ENCODE measurements at places on chromosomes 7 and 10. TPM values are rescaled to one million over a fixed set of nuclear protein-coding genes. Genes with fewer than 3 reads are reported as not detected.
A peak's percentile ranks its signal among the peaks of the same experiment; 100 is the strongest.

SLC16A9 gene
- total RNA-seq, result 3.8 TPM

PTPN20 gene
- 0.32 TPM for total RNA-seq

DNA sequence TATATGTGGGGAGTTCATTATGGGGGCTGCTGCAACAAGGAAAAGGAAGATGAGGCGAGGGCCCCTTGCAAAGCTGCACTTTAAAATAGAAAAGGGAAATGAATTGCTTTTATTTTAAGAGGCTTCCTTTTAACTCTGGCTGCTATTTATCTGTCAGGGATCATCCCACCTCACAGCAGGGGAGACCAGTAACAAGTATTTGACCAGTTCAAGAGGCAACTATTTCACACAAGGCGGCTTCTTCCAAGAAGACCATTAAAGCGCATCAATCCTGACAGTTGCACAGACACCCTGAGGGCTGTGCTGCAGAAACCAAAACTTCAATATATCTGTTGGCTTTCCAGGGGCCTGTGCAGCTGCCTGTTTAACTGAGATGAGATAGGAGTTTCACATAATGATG lies 1009.2 kb downstream of the SORCS3 start:
- DNase-seq, result no peak

GRCh38 chr10:14751014-14751896 lies 23.4 kb downstream of the FAM107B start:
- DNase-seq, result no peak

DNA sequence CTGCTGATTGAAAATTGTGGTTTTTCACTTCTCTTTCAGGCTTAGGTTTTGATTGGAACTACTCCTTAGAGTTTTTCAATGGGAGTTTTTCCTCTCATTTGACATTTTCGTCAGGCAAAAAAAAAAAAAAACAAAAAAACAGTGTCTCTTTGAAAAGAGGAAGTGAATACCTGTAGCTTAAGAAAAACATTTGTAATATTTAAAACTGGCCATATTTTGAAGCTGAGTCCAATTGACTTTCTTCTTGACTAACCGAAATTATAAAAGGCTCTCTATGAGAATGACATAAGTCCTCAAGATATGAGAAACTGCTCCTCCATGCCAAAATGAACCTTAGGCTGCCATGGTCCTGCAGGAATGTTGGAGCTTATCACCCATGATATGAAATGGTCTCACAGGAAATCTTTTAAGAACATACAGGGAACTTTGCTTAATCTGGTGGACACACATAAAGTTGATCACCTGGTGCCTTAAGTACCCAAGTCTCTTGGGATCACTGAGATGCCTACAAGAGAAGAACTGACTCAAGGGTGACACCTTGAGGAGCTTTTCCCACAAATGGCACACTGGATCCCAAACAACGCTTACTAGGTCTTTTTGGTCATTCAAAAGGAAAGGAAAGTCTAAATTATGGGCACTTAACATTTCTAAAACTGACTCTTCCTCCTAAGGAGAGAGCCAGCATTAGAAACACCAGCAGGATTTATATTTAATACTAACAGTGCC lies 263.4 kb downstream of the CDC14C start:
- no peak for DNase-seq

SPDYE5 gene
- total RNA-seq, result not detected

FRMD4A gene
- 6.8 TPM for total RNA-seq

UPK3BL1 gene
- total RNA-seq, result 31.7 TPM

DNA sequence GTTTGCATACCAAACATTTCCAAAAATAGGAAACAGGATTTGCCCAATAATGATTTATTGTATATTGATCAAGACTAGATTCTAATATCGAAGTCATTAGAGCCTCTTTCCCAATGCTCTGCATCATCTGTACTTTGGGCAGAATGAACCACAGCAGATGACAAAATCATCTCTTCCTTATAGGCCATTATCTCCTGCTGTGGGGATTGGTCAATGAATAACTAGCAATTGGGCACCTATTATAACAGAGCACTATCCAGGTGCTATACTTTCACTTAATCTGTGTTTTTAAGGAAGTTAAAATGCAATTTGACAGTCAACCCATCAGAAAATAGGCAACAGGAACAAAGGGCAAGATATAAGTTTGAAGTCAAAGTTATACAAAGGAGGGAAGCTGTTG lies 290.3 kb downstream of the AHR start:
- no peak for DNase-seq

CARD11 gene
- 5.3 TPM for total RNA-seq

MYH16 gene
- 0.13 TPM for total RNA-seq

MBL2 gene
- 1.1 TPM for total RNA-seq

GRCh38 chr7:151884312-151885201 lies 7.6 kb upstream of the PRKAG2 start:
- DNase-seq, result no peak

CAV2 gene
- total RNA-seq, result 49.2 TPM

OR2A5 gene
- total RNA-seq, result 0.44 TPM

- DNase-seq, result peak; percentile 88
These were observed 1.7 kb upstream of the CXCL12 start for GRCh38 chr10:44386546-44387052.

DNA sequence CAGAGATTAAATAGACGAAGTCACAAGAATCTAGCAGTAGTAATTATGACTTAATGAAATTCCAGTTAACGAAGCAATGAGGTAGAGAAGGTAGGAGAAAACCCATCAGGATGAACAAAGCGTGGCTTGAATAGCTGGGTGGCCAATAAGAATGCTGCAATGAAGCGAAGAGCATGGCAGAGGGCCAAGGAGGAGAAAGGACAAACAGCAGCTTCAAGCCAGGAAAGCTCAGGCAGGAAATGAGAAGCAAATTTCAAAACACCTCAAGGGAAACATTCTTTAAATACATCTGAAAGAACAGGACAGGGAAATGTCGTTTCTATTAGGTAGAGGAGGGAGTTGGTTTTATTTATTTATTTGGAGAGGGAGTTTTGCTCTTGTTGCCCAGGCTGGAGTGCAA lies 122.5 kb downstream of the KIAA1217 start:
- DNase-seq, result peak; percentile 23

DNA sequence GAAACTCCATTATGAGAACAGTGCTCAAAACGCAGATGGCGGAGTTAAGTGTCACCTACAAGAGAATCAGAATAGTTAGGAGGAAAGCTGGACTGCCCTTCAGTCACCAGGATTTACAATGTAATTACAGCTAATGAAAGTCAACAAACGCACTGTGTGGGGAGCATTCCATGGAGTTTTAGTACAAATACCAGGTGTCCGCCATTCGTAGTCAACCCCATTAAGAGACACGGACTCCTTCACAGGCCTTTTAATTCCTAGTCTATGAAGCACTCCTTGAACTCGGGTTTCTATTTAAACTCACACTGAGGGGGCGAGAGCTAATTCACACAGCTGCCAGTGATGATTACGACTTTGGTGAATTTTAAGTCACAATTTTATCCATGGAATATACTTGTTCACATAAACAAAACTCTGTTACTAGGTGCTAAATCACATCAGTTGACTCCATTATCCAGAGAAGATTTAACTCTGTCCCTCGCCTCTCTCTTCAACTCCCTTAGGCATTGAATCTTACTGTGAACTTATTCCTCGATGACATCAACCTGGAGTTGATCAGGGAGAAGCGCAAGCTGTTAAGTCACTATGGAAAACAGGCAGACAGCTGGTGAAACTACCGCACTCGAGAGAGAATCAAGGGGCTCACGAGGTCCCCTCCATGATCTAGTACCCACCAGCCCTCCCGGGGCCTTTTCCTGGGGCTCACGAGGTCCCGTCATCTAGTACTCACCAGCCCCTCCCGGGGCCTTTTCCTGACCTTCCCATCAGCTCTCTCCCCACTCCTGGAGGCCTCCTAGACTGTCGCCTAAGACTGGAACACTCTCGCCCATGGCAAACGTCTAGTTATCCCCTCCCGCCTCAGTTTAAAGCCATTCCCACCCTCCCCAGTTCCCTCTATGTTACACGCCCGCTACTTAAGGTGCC lies 1.5 kb downstream of the ZFAND2A start:
- DNase-seq, result no peak

DNA sequence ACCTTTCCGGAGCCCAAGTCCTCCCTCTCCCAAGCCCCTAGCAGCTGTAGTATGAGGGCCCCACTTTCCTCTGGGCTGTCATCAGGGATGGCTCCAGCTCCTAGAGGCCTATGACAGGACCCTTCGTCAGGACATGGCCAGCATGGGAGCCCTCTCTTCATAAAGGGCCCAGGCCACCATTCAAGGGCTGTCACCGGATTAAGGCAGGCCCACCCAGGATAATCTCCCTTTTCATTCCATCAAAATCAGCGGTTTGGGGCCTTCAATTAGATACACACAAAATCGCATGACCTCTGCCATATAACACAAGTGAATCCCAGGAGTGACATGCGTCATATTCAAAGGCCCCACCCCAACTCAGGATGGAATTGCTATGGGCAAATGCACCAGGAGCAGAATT lies 12.2 kb upstream of the GDF10 start:
- no peak for DNase-seq

- no peak for DNase-seq
These were observed 16.9 kb downstream of the PRKRIP1 start for GRCh38 chr7:102413091-102413490.

NUTM2B gene
- 0.20 TPM for total RNA-seq

TAS2R41 gene
- not detected for total RNA-seq

- no peak for DNase-seq
These were observed 4.4 kb downstream of the EVX1 start for GRCh38 chr7:27247000-27247399.

SOSTDC1 gene
- 65.8 TPM for total RNA-seq

DNA sequence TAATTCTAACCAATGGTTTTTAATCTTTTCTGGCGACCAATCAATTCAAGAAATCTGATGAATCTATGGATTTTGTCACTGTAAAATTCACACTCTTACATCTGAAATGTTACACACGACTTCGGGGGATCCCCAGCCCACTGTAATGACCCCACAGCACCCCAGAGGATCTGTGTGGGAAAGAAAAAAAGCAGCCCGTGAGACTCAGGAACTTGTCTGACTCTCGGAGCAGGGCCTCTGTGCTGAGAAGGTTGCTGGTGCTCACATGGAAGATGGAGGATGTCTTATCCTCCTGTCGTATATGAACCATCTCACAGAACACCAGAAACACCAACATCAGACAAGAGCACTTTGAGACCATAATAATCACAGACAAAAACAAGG lies 228.4 kb upstream of the INHBA start:
- no peak for DNase-seq

DNA sequence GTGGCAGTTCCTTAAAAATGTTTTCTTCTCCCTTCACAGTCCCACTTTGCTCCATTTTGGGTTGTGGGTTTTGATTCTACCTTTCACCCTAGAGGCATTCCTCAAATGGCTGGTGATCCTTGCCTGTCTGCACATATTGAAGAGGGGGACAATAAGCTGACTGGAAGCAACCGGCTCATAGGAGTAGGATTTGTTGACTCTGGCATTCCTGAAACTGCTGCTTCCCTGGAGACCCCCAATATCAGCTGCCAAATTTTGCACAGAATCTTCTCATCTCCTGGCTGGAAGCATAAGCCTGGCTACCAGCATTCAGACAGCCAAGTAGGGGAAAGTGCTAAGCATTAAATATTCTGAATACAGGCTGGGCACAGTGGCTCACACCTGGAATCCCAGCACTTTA lies 53.7 kb downstream of the KIF5B start:
- no peak for DNase-seq

FXYD4 gene
- total RNA-seq, result not detected

PTPRN2 gene
- total RNA-seq, result 1.8 TPM

SLC18A2 gene
- 0.76 TPM for total RNA-seq

DNA sequence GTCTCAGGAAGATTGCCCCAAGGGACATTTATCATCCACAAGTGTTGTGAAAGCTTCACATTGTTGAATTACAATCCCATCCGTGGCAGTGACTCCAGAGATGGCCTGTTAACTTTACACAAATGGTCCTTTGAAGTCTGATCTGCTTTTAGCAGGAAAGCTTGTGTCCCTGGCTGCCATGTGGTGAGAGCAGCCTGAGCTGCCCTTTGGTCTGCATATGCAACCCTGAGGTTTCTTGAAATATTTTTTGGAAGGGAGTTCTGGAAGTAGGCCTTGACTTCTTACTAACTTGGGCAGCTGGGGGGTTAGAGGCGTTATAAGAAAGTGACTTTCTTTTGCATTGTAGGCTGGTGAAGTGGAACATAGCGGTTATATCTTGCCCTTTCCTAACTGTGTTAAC lies 41.3 kb upstream of the FAM180A start:
- no peak for DNase-seq

- DNase-seq, result peak; percentile 50
These were observed 5.9 kb downstream of the DIP2C start for GRCh38 chr10:683448-684071.

GRCh38 chr10:33204031-33204430 lies 130.4 kb downstream of the NRP1 start:
- no peak for DNase-seq

DNA sequence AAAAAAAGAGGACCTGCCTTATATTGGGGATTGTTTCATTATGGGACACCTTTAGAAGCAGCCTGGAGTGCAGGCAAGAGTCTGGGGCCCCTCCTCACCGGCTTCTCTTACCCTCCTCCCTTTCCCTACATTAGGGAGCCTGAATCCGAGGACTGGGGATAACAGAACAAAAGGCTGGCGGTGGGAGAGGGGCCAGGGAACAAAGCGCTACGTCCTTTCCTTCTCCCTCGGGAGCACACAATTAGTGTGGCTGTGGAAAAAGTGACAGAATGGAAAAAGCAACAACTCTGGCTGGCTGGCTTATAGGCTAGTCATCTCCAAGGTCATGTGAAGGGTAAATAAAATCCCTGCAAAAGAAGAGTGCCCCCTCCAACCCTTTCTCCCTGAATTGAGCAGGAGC lies 74.7 kb downstream of the LSM5 start:
- no peak for DNase-seq

GRCh38 chr7:138564365-138564764 lies 104.3 kb downstream of the TRIM24 start:
- peak; percentile 19 for DNase-seq

ELMO1 gene
- 28.7 TPM for total RNA-seq

FERD3L gene
- total RNA-seq, result not detected

- DNase-seq, result no peak
These were observed 171.6 kb upstream of the AUTS2 start for GRCh38 chr7:69426705-69427104.

DNA sequence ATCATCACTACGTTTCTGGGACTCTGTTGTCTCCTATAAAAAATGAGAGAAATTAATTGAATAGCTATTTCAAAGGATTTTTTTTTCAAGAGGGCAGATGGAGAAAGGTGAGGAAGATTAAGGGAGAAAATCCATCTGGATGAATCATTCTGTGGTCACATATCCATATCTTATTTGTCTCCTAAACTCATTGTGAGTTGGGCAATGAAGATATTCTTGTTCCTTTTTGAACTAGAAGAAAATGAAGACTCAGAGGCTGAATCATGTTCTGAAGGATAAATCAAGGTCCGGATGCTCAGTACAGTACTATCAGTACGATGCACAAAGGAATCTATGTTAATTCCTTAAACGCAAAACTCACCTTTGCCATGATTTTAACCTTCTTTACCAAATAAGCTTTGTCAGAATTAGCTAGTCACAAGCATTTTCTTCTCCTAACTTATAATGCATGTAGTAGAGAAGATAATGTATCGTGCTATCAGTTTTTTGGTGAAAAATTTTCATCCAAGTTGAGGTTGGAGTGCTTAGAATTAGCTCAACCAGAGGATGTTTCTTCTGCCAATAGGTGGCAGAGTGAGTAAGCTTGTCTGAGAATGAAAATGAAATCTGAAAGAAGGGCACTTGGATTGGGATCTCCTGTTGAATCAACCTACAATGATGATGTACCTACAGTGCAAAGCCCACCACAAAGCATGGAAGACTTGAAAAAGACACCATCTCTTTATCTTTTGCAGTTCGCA lies 446.9 kb downstream of the KIF20B start:
- DNase-seq, result peak; percentile 47

Data from hepatocyte (in vitro differentiated cells).